ENCODE measurements at places on chromosomes 3 and 15. TPM values are rescaled to one million over a fixed set of nuclear protein-coding genes. Genes with fewer than 3 reads are reported as not detected.

DNA sequence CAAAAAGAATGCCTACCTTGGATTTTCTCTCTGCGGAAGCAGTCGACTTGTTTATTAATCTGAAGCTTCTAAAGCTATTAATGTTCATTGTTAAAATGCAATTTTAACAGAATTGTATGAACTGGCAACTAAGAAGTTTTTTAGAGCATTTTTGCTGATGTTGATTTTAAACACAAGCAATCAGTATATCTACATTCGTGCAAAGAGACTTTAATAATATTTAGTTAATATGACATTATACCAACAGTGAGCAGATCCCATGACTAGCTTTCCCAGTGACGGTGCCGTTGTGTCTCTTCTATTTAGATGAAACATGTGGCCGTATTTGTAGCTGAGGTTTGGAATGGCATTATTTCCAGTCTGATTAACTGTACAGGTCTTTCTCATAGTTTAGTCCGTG lies 88.0 kb downstream of the PEX5L start:
- peaks cover 29% of the 10 kb centered on the region for H3K27me3 ChIP-seq
- H3K4me1 ChIP-seq, result no peaks in the 10 kb centered on the region
- H3K4me3 ChIP-seq, result no peak overlapping the region
- no peaks in the 10 kb centered on the region for H3K36me3 ChIP-seq
- H3K27ac ChIP-seq, result no peak overlapping the region

- peak overlapping the region; percentile 9 for H3K27ac ChIP-seq
- H3K4me3 ChIP-seq, result no peak overlapping the region
- no peak for DNase-seq
- H3K27me3 ChIP-seq, result no peaks in the 10 kb centered on the region
Observed at GRCh38 chr3:71499227-71499876, 84.2 kb downstream of the FOXP1 start.

DNA sequence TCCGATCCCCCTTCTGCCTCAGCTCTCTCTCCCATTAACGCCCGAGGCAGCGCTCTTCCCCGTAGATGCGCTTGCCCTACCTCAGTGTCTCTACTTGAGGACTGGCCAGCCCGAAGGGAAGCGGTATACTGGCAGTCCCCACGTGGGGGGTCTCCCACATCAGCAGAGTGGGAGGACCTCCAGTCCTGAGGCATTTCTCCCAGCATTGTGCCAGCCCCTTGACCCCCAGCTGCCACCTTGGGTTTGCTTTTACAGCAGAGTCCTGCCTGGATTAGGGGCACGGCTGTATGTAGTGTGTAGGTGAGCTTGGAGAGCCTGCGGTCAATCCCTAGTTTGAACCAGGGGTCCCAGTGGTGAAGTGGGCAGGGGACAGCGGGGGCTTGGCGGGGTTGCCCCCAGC lies 767 bp downstream of the SEMA3F start:
- peaks cover 30% of the 10 kb centered on the region for H3K27me3 ChIP-seq
- no peak for DNase-seq
- H3K27ac ChIP-seq, result no peak overlapping the region
- H3K4me1 ChIP-seq, result peaks cover 13% of the 10 kb centered on the region
- no peaks in the 10 kb centered on the region for H3K36me3 ChIP-seq

GRCh38 chr3:158977497-158977896 lies 175.6 kb downstream of the MFSD1 start:
- DNase-seq, result no peak
- H3K27me3 ChIP-seq, result peaks cover 2% of the 10 kb centered on the region
- H3K4me1 ChIP-seq, result no peaks in the 10 kb centered on the region

- no peak overlapping the region for H3K4me3 ChIP-seq
- no peaks in the 10 kb centered on the region for H3K27me3 ChIP-seq
- no peak for DNase-seq
- H3K27ac ChIP-seq, result no peak overlapping the region
Observed at GRCh38 chr3:149080011-149080698, 6.2 kb downstream of the HLTF start.

DNA sequence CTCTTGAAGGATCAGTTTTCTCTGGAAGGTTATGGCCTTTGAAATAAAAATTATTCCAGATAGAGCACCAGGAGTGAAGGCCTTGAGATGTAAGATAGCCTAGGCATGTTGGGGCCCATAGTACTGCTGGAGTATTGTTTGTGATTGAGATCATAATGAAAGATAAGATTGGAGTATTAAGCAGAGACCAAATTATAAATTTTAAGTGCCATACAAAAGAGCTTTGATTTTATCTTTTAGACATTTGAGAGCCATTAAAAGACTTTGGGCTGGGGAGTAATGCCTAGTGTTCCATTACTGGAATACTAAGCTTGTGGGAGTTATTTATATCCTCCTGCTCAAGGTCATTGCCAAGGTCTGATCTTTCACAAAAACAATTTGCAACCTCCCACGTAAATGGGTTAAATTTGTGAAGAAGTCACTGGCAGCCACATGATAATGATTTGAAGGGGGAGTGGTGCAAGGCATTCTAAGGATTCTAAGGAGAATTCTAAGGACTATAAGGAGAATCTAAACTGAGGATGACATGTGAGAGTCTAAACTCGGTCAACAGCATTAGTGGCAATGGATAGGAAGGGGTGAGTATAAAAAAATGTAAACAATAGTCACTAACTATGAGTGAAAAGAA lies 12.8 kb downstream of the ELL3 start:
- no peaks in the 10 kb centered on the region for H3K27me3 ChIP-seq
- H3K36me3 ChIP-seq, result peaks cover 80% of the 10 kb centered on the region
- H3K4me1 ChIP-seq, result no peaks in the 10 kb centered on the region

- peaks cover 10% of the 10 kb centered on the region for H3K36me3 ChIP-seq
- peaks cover 85% of the 10 kb centered on the region for H3K4me1 ChIP-seq
- no peaks in the 10 kb centered on the region for H3K27me3 ChIP-seq
- DNase-seq, result no peak
Observed at GRCh38 chr3:72429589-72430353, 418.5 kb downstream of the SHQ1 start.

LRRN1 gene
- total RNA-seq, result 0.81 TPM

FAM162A gene
- total RNA-seq, result 28.5 TPM

TUSC7 gene
- not detected for total RNA-seq
